ENCODE measurements at places on chromosomes 2 and 18. TPM values are rescaled to one million over a fixed set of nuclear protein-coding genes. Genes with fewer than 3 reads are reported as not detected.

- H3K27me3 ChIP-seq = no peaks in the 10 kb centered on the region
- no peak overlapping the region for H3K4me3 ChIP-seq
- no peak for DNase-seq
- H3K27ac ChIP-seq = no peak overlapping the region
Observed at GRCh38 chr2:159585622-159586021, 30.7 kb downstream of the BAZ2B start.

GRCh38 chr2:229650901-229651300 lies 63.5 kb downstream of the DNER start:
- H3K27ac ChIP-seq = no peak overlapping the region
- DNase-seq = no peak
- H3K4me1 ChIP-seq = peaks cover 3% of the 10 kb centered on the region
- H3K4me3 ChIP-seq = no peak overlapping the region
- H3K36me3 ChIP-seq = no peaks in the 10 kb centered on the region
- H3K27me3 ChIP-seq = peaks cover 32% of the 10 kb centered on the region

DNA sequence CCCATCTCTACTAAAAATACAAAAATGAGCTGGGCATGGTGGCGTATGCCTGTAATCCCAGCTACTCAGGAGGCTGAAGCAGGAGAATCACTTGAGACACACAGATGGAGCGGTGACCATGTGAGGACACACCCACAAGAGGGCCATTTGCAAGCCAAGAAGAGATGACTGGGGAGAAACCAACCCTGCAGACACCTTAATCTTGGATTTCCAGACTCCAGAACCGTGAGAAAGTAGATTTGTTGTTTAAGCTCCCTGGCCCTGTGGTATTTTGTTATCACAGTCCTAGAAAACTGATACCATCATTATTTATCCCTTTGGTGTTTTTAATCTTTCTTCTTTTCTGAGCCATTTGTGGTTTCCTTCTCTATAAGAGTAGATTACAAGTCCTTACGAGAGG lies 88.6 kb upstream of the ID2 start:
- H3K27me3 ChIP-seq = no peaks in the 10 kb centered on the region
- no peak overlapping the region for H3K4me3 ChIP-seq
- H3K4me1 ChIP-seq = no peaks in the 10 kb centered on the region
- no peak for DNase-seq
- H3K27ac ChIP-seq = no peak overlapping the region
- no peaks in the 10 kb centered on the region for H3K36me3 ChIP-seq

DNA sequence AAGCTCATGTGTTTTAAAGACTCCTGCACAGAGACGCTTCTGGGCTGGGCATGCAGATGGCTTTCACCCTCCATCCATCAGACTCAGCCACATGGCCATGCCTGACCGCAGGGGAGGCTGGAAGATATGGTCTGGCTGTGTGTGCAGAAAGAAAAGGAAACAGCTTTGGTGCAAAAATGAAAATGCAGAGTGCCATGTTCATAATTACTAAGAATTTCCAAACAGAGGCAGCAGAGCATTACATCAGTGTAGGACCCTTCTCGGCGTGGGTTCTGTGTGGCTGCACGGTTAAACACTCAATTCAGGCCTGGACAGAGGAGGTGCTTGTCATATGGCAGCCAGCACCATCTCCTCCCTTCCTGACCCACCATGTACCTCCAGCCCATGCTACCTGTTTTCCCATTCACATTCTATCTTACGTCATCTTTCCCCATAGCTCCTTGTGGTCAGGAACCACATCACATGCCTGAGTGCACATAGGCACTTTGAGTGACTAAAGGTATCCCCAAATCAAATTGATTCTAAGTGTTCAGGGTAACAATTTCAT lies 200.3 kb upstream of the ID2 start:
- no peak overlapping the region for H3K4me3 ChIP-seq
- no peak for DNase-seq
- no peaks in the 10 kb centered on the region for H3K4me1 ChIP-seq
- H3K36me3 ChIP-seq = no peaks in the 10 kb centered on the region
- no peak overlapping the region for H3K27ac ChIP-seq
- no peaks in the 10 kb centered on the region for H3K27me3 ChIP-seq

- H3K4me1 ChIP-seq = peaks cover 42% of the 10 kb centered on the region
- no peaks in the 10 kb centered on the region for H3K27me3 ChIP-seq
- H3K36me3 ChIP-seq = no peaks in the 10 kb centered on the region
- H3K27ac ChIP-seq = peak overlapping the region; percentile 70
- H3K4me3 ChIP-seq = peak overlapping the region; percentile 89
- DNase-seq = peak; percentile 100
Observed at GRCh38 chr2:222318026-222318711, 19.4 kb upstream of the PAX3 start.

- H3K27me3 ChIP-seq = no peaks in the 10 kb centered on the region
- H3K4me3 ChIP-seq = no peak overlapping the region
- H3K36me3 ChIP-seq = no peaks in the 10 kb centered on the region
- DNase-seq = no peak
- peaks cover 9% of the 10 kb centered on the region for H3K4me1 ChIP-seq
Observed at GRCh38 chr2:96408616-96409015, 73.0 kb downstream of the NCAPH start.

- no peaks in the 10 kb centered on the region for H3K36me3 ChIP-seq
- no peaks in the 10 kb centered on the region for H3K4me1 ChIP-seq
- DNase-seq = peak; percentile 66
- no peak overlapping the region for H3K4me3 ChIP-seq
Observed at GRCh38 chr2:29238497-29238896, 123.3 kb downstream of the CLIP4 start.

DNA sequence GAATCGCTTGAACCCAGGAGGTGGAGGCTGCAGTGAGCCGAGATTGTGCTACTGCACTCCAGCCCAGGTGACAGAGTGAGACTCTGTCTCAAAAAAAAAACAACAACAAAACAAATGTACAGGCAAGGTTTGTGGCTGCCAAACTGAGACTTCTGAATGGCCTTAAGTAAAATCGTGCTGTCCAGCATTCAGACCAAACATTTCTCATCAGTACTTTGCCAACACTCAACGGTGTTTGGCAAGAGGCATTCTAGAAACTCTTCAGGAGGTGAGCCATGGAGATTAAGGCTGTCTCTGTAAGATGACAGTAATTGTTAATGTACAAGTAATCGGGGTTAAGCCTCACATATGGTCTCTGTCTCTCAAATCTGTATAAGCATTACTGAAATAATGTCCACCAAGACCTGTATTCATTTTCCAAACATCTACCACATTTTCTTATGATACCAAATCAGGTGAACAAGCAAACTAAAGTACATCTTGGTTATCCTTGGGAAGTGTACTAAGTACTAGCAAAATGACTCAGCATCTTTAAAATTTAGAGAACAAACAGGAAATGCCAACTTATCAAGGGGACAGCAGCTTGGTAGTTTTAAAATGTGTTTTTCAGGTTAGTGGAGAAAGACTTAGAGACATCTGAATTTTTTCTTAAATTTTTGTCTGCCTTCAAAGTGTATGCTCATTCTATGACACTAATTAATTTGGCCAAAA lies 29.3 kb downstream of the SERPINE2 start:
- DNase-seq = no peak
- H3K4me3 ChIP-seq = no peak overlapping the region
- H3K36me3 ChIP-seq = 0 out of 2 replicates have a peak, but pooled peaks cover 2% of the 10 kb centered on the region
- no peaks in the 10 kb centered on the region for H3K27me3 ChIP-seq

- peaks cover 7% of the 10 kb centered on the region for H3K27me3 ChIP-seq
- H3K4me3 ChIP-seq = no peak overlapping the region
- no peak for DNase-seq
Observed at GRCh38 chr2:309148-309953, 21.5 kb upstream of the ALKAL2 start.

DNA sequence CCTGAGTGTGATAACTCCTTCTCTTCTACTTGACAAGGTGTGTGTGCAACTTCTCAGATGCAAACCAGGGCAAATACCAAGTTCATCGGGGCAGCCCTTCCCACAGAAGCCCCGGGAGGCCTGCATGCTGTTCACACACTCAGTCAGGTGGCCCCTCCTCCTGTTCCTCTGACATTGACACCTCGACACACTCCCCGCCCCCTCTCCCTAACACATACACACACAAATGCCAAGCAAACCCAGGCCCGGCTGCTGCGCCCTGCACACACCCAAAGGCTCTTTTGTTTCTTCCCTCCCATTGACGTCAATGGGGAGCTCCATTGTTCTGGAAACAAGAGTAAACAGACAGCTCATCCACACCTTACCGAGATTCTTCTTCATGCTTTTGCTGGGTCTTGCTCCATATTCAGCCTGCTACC lies 1.7 kb upstream of the PER2 start:
- no peaks in the 10 kb centered on the region for H3K36me3 ChIP-seq
- DNase-seq = peak; percentile 50
- H3K27ac ChIP-seq = no peak overlapping the region
- peaks cover 31% of the 10 kb centered on the region for H3K4me1 ChIP-seq

GRCh38 chr2:181984814-181985631 lies 630 bp upstream of the PPP1R1C start:
- H3K27me3 ChIP-seq = no peaks in the 10 kb centered on the region
- H3K36me3 ChIP-seq = no peaks in the 10 kb centered on the region

DNA sequence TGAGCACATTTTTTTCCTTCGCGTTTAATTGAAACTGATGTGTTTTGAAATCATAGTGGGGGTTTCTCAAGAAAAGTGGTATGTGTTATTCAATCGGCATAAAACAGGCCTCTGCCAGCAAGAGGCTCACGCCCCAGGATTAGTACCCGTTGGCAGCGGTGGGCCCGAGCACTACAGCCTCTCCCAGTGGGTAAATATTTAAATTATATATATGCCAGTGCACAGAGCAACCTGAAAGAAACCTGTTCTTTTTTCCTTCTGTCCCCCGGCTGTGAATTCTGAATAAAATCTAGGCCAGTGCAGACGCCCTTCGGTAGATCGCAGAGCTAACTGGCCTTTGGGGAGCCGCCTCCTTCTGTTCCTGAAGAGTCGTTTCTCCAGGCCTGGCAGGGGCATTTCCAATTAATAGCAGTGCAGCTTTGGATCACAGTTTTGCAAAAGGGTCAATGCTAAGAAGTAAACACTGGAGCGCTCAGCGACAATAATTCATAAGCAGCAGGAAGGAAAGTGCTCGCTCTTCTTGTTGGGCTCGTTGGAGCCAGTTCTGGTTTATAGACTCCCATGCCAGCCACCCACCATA lies 202.8 kb upstream of the SALL3 start:
- no peaks in the 10 kb centered on the region for H3K36me3 ChIP-seq
- H3K27ac ChIP-seq = no peak overlapping the region
- no peak for DNase-seq
- H3K4me1 ChIP-seq = no peaks in the 10 kb centered on the region
- no peaks in the 10 kb centered on the region for H3K27me3 ChIP-seq

DNA sequence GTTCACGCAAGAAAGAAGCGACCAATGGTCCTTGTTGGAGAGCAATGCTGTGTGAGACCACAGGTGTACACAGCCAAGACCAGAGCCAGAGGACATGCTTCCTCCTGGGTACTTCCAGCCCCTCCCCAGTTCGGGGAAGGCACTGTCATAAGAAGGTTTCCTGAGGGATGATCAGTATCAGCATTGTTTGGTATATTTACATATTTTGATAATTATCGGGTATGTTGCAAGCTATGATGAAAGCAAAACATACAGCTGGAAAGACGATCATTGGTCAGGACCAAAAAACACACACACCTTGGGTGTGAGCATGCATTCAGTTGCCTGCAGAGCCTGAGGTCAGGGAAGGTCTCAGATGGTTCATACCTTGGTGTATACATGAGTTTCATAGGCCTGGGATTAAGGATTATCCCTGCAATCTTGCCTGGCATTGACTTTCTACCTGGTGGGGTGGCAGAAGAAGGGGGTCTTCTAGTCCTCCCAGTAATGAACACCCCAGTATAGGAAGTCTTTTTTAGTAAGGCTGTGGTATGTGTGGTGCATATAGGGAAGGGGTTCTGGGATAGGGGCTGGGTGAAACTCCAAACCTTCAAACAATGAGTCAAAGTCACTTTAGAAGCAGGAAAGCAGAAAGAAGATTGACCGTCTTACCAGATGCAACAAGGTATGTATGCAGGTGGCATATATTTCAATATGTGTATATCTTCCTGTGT lies 2.9 kb downstream of the SERPINB2 start:
- no peak overlapping the region for H3K4me3 ChIP-seq

GRCh38 chr2:222878877-222879603 lies 18.2 kb downstream of the ACSL3 start:
- no peak overlapping the region for H3K4me3 ChIP-seq
- 0 out of 2 replicates have a peak, but pooled peaks cover 4% of the 10 kb centered on the region for H3K36me3 ChIP-seq
- H3K27me3 ChIP-seq = no peaks in the 10 kb centered on the region
- no peak for DNase-seq
- H3K27ac ChIP-seq = peak overlapping the region; percentile 24
- H3K4me1 ChIP-seq = peaks cover 24% of the 10 kb centered on the region

GRCh38 chr2:112962308-112963175 lies 15.3 kb upstream of the IL36G start:
- H3K27ac ChIP-seq = no peak overlapping the region
- peaks cover 3% of the 10 kb centered on the region for H3K27me3 ChIP-seq
- DNase-seq = no peak
- H3K4me1 ChIP-seq = no peaks in the 10 kb centered on the region
- H3K36me3 ChIP-seq = no peaks in the 10 kb centered on the region

- no peak overlapping the region for H3K4me3 ChIP-seq
- DNase-seq = no peak
- H3K4me1 ChIP-seq = no peaks in the 10 kb centered on the region
- no peak overlapping the region for H3K27ac ChIP-seq
- H3K36me3 ChIP-seq = peaks cover 24% of the 10 kb centered on the region
- H3K27me3 ChIP-seq = no peaks in the 10 kb centered on the region
Observed at GRCh38 chr2:216428618-216429350, 16.5 kb downstream of the SMARCAL1 start.

DNA sequence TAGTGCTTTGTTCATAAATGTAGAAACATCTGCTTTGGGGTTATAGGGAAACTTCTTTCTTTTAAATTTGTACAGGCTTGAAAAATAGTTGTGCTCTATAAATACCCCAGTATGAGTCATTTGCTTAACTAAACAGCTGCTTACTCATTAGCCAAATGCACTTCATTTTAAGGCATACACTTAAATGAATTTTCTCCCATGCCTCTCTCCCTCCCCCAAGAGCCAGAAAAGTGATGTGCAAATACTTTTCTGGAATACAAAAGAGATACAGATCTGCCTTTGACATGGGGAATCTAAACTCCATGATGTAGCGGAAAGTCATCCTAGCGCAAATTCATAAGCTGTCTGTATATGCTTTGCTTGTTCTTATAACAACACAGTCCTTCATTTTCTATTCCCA lies 469.4 kb downstream of the DLGAP1 start:
- no peak overlapping the region for H3K4me3 ChIP-seq
- DNase-seq = no peak
- H3K27ac ChIP-seq = no peak overlapping the region
- H3K36me3 ChIP-seq = no peaks in the 10 kb centered on the region
- H3K4me1 ChIP-seq = no peaks in the 10 kb centered on the region

GRCh38 chr2:11505652-11506610 lies 27.9 kb upstream of the GREB1 start:
- H3K27me3 ChIP-seq = no peaks in the 10 kb centered on the region
- no peak overlapping the region for H3K27ac ChIP-seq
- peaks cover 28% of the 10 kb centered on the region for H3K4me1 ChIP-seq

- H3K36me3 ChIP-seq = no peaks in the 10 kb centered on the region
- no peak for DNase-seq
Observed at GRCh38 chr2:127153691-127154158, 46.8 kb upstream of the BIN1 start.

The ST6GAL2 gene
- 1.7 TPM for total RNA-seq

The MTCL1 gene
- total RNA-seq = 9.8 TPM

The CD8B gene
- not detected for total RNA-seq

The IL1R2 gene
- not detected for total RNA-seq

The CCDC141 gene
- total RNA-seq = 5.3 TPM

The CCDC85A gene
- total RNA-seq = not detected

The IL1RL2 gene
- total RNA-seq = not detected

The TMSB10 gene
- 2,398 TPM for total RNA-seq

Data from SJCRH30 (cell line).